Activated CD4-positive, alpha-beta memory T cell treated with anti-CD3 and anti-CD28 coated beads, Interleukin-2, amount 10 ng/mL, durations not matched to agents 7 days and 5 days (primary cell): ENCODE measurements at places on chromosomes 7 and 10. TPM values are rescaled to one million over a fixed set of nuclear protein-coding genes. Genes with fewer than 3 reads are reported as not detected.

The EBF3 gene
- not detected for total RNA-seq

The GOT1 gene
- 36.0 TPM for total RNA-seq

The OR2F1 gene
- total RNA-seq = not detected

The WEE2 gene
- not detected for total RNA-seq

The POU6F2 gene
- not detected for total RNA-seq

The BTRC gene
- 14.4 TPM for total RNA-seq

The NPY4R gene
- not detected for total RNA-seq

The SEMA3A gene
- 0.38 TPM for total RNA-seq

The CYP17A1 gene
- not detected for total RNA-seq

The PAX2 gene
- not detected for total RNA-seq
